ENCODE measurements at places on chromosomes 11 and 22. TPM values are rescaled to one million over a fixed set of nuclear protein-coding genes. Genes with fewer than 3 reads are reported as not detected.

Gene DDI1
- total RNA-seq = not detected

DNA sequence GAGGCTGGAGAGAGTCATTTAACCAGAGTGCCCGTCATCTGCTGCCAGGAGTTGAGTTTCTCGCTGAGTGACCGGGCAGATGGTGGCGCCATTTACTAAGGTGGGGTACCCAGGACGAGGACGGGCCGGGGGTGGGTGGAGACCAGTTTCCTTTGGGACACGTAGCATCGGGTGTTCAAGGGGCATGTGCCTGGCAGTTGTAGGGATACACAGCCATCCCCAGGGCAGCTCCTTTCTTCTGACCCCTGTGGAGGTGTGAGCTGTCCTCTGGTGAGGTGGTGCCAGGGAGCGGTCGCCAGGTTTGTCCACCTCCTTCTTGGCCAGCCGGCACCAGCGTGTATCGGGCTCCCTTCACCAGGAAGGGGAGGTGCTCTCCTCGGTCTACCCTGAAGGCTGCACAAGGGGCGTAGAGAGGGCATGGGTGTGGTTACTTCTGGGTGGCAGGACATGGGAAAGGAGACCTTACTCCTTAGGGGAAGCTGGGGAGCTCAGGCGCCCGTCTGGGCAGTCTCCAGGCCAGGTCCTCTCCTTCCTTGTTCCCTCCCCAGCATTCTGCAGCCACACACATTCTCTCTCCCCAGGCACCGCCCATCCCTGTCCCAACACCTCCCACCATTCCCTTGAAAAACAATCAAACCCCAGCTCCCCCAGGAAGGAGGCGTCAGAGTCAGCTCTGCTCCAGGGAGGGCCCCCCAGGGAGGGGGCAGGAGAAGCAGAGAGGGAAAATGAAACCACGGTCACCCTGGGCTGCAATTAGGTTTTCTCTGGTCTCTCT lies 10.3 kb upstream of the MB start:
- H3K36me3 ChIP-seq = peaks cover 3% of the 10 kb centered on the region
- H3K27me3 ChIP-seq = peaks cover 13% of the 10 kb centered on the region

DNA sequence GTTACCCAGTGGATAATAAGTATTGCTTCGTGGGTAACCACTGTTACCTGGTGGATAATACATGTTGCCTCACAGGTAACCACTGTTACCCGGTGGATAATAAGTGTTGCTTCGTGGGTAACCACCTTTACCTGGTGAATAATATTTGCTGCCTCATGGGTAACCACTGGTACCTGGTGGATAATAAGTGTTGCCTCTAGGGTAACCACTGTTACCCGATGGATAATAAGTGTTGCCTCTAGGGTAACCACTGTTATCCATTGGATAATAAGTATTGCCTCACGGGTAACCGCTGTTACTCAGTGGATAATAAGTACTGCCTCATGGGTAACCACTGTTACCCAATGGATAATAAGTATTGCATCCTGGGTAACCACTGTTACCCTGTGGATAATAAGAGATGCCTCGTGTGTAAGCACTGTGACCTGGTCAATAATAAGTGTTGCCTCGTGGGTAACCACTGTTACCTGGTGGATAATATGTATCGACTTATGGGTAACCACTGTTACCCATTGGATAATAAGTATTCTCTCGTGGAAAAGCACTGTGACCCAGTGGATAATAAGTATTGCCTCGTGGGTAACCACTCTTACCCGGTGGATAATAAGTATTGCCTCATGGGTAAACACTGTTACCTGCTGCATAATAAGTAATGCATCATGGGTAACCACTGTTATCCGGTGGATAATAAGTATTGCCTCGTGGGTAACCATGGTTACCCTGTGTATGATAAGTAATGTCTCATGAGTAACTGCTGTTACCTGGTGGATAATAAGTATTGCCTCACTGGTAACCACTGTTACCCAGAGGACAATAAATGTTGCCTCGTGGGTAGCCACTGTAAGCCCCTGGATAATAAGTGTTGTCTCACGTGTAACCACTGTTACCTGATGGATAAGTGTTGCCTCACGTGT lies 20.1 kb upstream of the NXPE4 start:
- DNase-seq = no peak
- H3K27me3 ChIP-seq = no peaks in the 10 kb centered on the region
- no peaks in the 10 kb centered on the region for H3K4me1 ChIP-seq

Gene LRRC56
- total RNA-seq = 2.2 TPM

DNA sequence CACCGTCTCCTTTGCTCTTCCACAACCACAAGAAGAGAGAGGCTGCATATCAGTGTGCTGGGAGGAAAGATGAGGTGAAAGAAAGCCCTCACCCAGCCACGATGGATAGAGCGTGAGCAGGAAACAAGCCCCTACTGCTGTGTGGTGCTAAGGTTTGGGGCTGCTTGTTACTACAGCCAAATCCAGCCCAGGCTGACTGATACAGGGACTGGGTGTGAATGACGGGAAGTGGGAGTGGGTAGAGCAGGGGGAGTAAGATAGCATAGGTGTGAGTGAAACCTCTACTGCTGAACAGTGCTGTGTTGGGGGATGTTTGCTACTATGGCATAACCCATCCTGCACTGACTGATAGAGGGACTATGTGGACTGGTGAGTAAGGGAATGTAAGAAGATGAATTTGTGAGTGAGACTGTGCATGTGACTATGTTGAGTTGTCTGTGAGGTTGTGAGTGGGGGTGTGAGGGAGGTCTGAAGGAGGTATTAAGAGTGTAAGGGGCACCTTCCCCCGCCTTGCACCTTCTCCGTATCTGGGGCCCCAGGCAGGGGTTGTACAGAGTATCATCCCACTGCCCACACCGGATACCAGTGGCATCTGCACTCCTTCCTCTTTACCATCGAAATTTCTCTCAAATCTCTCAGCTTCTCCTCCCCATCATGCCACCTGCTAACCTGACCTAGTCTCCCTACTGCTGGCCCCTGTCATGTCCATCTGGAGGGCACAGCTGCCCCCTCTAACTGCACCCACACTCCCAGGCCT lies 91.5 kb downstream of the MN1 start:
- H3K36me3 ChIP-seq = no peaks in the 10 kb centered on the region
- H3K4me3 ChIP-seq = no peak overlapping the region
- no peak overlapping the region for H3K27ac ChIP-seq

- DNase-seq = no peak
- H3K4me3 ChIP-seq = no peak overlapping the region
- H3K27ac ChIP-seq = no peak overlapping the region
- no peaks in the 10 kb centered on the region for H3K27me3 ChIP-seq
Observed at GRCh38 chr22:17229991-17230630, 10.9 kb upstream of the ADA2 start.

DNA sequence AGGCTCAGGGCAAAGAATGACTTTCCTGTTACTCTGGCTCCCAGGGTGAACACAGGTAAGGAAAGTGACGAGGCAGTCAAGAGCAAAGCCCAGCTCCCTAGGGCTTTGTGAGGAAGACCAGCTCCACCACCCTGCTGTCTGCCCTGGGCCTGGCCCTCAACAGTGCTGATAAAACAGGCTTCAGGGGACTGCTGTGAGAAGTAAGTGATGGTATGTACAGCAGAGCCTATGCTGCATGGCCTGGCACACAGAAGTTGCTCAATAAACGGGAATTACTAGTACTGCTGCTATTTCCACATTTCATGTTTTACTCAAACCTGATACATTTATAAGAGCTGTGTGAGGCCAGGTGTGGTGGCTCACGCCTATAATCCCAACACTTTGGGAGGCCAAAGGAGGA lies 50.3 kb downstream of the MICAL3 start:
- no peak overlapping the region for H3K4me3 ChIP-seq
- no peak overlapping the region for H3K27ac ChIP-seq
- peaks cover 2% of the 10 kb centered on the region for H3K36me3 ChIP-seq
- H3K27me3 ChIP-seq = no peaks in the 10 kb centered on the region
- peaks cover 10% of the 10 kb centered on the region for H3K4me1 ChIP-seq

- DNase-seq = no peak
- no peak overlapping the region for H3K4me3 ChIP-seq
- no peak overlapping the region for H3K27ac ChIP-seq
- H3K4me1 ChIP-seq = no peaks in the 10 kb centered on the region
- no peaks in the 10 kb centered on the region for H3K27me3 ChIP-seq
- H3K36me3 ChIP-seq = no peaks in the 10 kb centered on the region
Observed at GRCh38 chr11:16527525-16528246, 171.3 kb upstream of the SOX6 start.

DNA sequence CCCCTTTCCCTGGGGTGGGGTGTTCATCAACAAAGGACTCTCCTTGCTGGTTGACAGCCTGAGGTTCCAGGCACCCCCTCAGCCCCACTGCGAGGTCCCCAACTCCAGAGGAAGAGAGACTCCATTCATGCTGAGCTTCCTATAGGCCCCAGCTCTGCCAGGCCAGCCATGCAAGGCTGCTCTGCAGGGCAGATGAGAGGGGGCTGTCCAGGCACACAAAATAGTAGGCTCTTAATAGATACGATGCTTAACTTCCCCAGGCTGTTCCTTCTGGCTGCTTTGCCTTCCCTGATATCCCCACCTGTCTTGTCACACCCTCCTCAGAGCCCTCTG lies 45.0 kb upstream of the CRYBB3 start:
- no peaks in the 10 kb centered on the region for H3K36me3 ChIP-seq
- no peak overlapping the region for H3K27ac ChIP-seq
- no peaks in the 10 kb centered on the region for H3K27me3 ChIP-seq
- no peak overlapping the region for H3K4me3 ChIP-seq

Gene OR51D1
- total RNA-seq = not detected

Gene TIMP3
- not detected for total RNA-seq

Gene EMID1
- total RNA-seq = 0.23 TPM

Gene BTG4
- not detected for total RNA-seq

DNA sequence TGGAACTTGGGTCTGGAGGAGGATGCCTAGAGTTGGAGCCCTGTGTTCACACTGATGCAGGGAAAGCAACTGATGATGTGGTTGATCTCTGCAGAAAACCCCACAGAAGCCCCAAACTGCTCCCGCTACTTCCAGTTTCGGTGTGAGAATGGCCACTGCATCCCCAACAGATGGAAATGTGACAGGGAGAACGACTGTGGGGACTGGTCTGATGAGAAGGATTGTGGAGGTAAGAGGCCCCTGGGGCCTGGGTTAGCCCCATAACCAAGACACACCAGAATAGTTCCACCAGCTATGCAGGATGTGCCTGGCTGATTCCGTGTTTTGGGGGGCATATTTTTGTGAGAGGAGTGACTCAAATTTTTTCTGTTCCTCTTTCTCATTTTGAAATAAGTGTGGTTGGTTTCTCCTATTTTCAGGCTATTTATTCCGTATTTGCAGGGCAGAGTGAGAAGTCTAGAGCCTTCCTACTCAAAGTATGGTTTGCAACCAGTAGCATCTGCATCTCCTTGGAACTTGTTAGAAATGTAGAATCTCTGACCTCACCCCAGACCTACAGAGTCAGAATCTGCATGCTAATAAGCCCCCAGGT lies 137.3 kb upstream of the SORL1-AS1 start:
- H3K4me1 ChIP-seq = peaks cover 21% of the 10 kb centered on the region
- peak overlapping the region; percentile 51 for H3K27ac ChIP-seq
- H3K27me3 ChIP-seq = no peaks in the 10 kb centered on the region
- no peak for DNase-seq
- H3K4me3 ChIP-seq = no peak overlapping the region
- peaks cover 71% of the 10 kb centered on the region for H3K36me3 ChIP-seq

Gene P4HA3
- total RNA-seq = not detected

DNA sequence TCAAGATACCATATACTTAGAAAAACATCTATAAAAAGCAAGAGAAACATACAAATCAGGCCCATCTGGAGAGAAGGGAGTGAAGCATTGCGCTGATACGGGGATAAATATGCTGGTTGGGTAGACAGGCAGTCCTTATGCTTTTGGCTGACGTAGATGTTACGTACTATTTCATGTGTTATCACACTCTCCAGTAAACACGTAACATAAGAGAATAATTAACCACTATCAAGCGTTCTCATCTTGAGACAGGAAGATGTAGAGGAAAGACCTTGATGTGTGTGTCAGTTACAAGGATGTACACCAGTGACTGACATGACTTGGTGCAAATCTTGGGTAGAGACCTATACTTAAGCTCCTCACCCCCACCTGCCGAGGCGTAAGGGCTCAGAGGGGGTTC lies 86.7 kb upstream of the PRODH start:
- peaks cover 9% of the 10 kb centered on the region for H3K27me3 ChIP-seq
- DNase-seq = no peak
- H3K4me1 ChIP-seq = peaks cover 3% of the 10 kb centered on the region
- H3K27ac ChIP-seq = no peak overlapping the region
- no peaks in the 10 kb centered on the region for H3K36me3 ChIP-seq

DNA sequence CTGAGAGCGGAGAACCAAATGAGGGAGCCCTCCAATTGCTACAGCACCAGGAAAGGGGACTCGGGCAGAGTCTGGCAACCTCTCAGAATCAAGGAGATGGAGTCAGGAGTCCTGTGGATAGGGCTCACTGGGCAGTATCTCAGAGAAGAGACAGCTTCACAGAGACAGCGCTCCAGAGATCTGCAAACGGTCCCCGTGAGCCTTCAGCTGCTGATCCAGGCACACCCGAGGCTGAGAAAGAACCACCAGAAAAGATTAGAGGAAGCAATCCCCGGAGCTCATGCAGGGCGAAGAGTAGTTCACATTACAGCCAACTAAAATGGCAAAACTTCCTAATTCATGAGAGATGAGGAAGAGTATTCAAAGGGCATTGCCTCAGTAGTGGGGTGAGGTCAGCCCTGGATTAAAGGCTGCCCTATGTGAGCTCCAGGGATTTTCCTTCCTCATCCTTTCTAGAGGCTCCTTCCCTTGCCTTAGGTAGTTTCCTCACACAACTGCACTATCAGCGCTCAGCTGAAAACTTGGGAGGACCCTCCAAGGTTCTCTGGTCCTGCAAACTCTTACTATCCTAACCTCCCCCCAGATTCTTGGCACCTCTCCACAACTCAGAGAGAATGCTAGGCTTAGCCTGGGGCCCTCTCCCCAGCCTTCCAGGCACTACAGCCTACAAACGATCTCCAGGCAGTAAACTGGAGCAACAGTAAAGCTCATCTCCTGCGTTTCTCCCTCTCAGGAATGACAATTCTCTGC lies 23.7 kb downstream of the SCN4B start:
- H3K27ac ChIP-seq = no peak overlapping the region
- no peaks in the 10 kb centered on the region for H3K36me3 ChIP-seq
- DNase-seq = no peak
- no peak overlapping the region for H3K4me3 ChIP-seq

Gene TMEM86A
- total RNA-seq = 0.11 TPM

Gene PNPLA3
- total RNA-seq = 1.7 TPM

DNA sequence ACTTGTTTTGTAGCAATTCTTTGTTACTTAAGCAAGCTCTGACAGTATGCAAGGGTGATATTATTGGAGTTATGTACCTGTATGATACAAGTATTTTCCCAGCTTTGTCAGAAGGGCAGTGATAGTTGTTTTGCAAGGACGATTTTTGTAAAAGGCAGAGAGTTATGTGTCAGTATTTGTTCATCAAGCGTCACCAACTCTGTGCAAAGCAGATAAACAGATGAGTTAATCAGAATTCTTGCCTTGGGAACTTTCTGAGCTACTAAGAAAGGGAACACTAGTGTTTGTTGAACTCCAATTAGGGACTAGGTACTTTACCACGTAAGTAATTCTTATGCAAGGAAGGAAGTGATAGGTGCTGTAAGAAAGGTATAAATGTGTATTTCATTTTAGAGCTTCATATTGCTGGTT lies 1.4 kb downstream of the USP47 start:
- H3K4me1 ChIP-seq = peaks cover 11% of the 10 kb centered on the region
- H3K27ac ChIP-seq = no peak overlapping the region
- H3K36me3 ChIP-seq = peaks cover 3% of the 10 kb centered on the region
- H3K4me3 ChIP-seq = no peak overlapping the region
- H3K27me3 ChIP-seq = peaks cover 11% of the 10 kb centered on the region

Gene PKNOX2
- not detected for total RNA-seq

Measured in activated T-helper 2 cell treated with anti-CD3 and anti-CD28 coated beads, Interferon-gamma antibody, Interleukin-2, Interleukin-4, amounts not matched to agents 10 μg/mL and 5 μg/mL and 100 μg/mL, durations not matched to agents 14 hours and 24 hours and 36 hours (primary cell).